Activated B cell treated with CpG ODN at 0.5 μM for 24 hours (primary cell): ENCODE measurements at places on chromosomes 16 and 17. TPM values are rescaled to one million over a fixed set of nuclear protein-coding genes. Genes with fewer than 3 reads are reported as not detected.

The C16orf89 gene
- total RNA-seq, result not detected in 2 replicates

The GGA2 gene
- total RNA-seq, result 264 and 281 TPM in 2 replicates

The GJC1 gene
- 0.20 TPM in 2 replicates for total RNA-seq

The KCNH6 gene
- total RNA-seq, result not detected in 2 replicates

The CDRT15 gene
- not detected in 2 replicates for total RNA-seq

- no peak for DNase-seq
Observed at GRCh38 chr16:2428784-2429033, 538 bp upstream of the CCNF start.

DNA sequence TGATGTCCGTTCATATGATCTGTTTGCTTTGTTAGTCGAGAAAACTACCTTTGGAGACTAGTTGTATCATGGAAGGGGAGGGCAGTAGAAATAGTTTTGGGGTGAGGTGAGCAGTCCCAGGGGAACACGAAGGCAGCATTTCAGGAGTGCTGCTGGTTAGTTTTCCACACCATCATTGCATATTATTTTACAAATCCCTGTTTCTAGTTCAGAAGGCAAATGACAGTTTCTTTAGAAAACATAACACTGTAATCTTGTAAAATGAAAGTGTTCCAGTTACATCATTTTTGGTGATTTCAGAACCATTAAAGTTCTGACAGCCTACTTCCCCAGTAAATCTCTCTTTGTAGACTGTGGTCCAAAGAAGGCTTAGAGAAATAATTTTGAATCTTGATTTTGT is 25.4 kb downstream of the BANP start:
- DNase-seq, result no peak

GRCh38 chr17:19760746-19761145 is 12.6 kb upstream of the ALDH3A1 start:
- no peak for DNase-seq

DNA sequence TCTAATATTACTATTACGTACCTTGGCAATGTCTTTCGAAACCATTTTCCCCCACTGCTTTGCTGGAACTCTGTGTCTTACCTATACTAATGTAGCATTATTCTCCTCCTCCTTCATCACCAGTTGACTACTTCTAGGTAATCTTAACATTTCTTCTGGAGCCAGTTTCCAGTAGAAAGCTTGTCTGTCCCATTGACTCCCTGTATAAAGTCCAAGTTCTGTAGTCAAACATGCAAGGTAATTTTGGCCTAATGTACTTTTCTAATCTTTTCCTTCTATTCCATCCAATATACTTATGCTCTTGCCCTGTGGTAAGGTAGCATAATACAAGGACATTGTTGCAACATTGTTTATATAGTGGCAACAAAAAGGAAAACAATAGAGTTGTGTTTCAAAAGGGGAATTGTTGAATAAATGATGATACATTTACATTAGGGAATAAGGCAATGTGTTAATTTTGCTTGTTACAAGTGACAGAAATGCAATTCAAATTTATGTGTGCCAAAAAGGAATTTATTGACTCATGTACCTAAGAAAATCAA is 27.9 kb downstream of the OMG start:
- no peak for DNase-seq

GRCh38 chr17:61757168-61757567 is 106.2 kb downstream of the BRIP1 start:
- DNase-seq, result no peak

DNA sequence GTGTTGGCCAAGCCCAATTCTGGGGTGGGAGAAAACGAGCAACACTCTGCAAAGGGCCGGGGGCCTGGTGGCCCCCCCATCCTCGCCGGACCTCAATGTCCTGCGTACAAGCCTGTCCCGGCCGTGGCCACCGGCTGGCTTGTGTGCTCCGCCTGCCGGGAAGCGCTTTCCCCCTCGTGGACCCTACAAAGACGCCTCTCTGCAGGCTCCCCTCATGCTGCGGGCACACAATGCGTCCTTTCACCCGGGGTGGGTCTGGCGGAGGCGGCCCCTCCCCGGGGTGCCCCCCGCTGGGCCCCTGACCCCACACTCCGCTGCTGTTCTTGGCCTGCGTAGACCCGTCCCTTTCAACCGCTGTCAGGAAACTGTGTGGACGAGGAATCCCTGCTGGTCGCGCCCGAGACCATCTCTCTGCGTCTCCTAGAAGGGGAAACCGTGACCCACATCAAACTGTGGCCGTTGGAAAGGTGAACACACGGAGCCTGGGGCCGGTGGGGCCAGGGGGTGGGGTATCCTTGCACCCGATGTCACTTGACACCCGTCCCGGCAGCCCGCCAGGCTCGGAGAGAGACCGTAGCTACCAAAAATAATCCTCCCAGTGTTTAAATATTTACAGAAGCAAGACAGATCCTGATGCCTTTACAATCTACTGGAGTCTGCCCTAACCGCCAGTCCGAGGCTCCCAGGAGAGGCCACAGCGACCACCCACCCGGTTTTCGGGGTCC is 43.6 kb downstream of the TBC1D16 start:
- DNase-seq, result peak; percentile 34

GRCh38 chr17:42999003-42999525 is 845 bp downstream of the RPL27 start:
- DNase-seq, result no peak
